ENCODE measurements at places on chromosomes 1 and 21.
A peak's percentile ranks its signal among the peaks of the same experiment; 100 is the strongest.

GRCh38 chr1:248810000-248810726 lies 15.6 kb downstream of the SH3BP5L start:
- DNase-seq, result no peak

GRCh38 chr1:183911285-183911684 lies 106.4 kb downstream of the RGL1 start:
- no peak for DNase-seq

GRCh38 chr1:11198851-11199594 lies 9.9 kb downstream of the ANGPTL7 start:
- no peak for DNase-seq

GRCh38 chr1:164604541-164604940 lies 45.6 kb downstream of the PBX1 start:
- no peak for DNase-seq

DNA sequence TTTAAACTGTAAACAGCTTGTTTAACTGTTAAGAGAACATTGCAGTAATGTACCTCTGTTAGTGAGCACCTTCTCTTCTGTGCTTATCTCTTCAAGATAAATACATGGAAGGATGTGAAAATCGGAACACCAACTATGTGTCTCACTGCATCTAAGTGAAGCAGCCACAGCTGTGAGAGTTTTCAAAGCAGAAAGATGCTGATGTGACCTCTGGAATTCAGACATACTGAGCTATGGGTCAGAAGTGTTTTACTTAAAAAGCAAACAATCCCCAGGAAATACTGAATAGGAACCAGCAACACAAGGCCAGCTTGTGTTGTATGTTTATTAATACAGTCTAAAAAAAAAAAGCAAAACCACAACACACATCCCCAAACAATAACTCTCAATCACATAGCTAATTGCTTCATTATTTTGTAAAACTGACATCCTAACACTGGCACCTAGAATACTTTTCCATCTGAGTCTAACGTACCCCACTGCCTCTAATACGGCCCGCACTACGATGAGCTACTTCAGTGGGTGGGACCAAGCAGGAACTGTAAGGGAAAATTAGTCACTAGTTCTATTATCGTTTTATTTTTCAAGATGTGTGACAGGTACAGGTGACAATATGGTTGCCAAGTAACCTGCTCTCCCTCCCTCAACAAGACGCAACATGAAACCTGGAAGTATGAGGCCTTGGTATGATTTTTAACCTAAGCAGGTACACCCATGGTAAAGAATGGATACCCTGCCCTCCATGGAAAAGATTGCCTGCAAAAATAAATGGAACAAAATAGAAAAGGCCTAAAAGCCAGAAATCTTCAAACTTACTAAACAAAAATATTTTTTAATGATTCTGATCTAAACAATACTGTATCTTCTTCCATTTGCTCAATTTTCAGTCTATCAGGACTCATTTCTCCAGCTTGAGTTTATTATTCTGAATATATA lies 13.9 kb downstream of the ERRFI1 start:
- no peak for DNase-seq

DNA sequence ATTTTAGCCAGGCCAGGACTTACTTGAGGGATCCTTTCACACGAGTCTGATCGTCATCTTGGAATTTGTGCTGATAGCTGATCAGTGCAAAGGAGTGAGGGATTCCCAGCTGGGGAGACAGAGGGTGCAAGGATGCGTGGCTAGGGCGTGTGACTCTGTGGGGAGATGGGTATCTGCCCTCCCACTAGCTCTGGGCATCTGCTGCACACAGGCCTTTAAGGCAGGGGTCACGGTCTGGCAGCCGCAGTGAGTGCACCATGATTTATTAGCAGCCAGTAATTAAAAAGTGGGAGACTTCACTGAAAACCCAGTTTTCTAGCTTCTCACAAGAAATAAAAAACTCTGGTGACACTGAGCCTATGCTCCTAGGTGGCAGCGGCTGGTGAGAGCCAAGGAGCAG lies 20.4 kb downstream of the THAP3 start:
- no peak for DNase-seq

- DNase-seq, result no peak
These were observed 16.3 kb downstream of the SLC19A1 start for GRCh38 chr21:45525910-45526306.

GRCh38 chr1:174105086-174105485 lies 54.2 kb upstream of the RABGAP1L start:
- DNase-seq, result no peak

- no peak for DNase-seq
These were observed 8.9 kb downstream of the CAPZA1 start for GRCh38 chr1:112628516-112628915.

DNA sequence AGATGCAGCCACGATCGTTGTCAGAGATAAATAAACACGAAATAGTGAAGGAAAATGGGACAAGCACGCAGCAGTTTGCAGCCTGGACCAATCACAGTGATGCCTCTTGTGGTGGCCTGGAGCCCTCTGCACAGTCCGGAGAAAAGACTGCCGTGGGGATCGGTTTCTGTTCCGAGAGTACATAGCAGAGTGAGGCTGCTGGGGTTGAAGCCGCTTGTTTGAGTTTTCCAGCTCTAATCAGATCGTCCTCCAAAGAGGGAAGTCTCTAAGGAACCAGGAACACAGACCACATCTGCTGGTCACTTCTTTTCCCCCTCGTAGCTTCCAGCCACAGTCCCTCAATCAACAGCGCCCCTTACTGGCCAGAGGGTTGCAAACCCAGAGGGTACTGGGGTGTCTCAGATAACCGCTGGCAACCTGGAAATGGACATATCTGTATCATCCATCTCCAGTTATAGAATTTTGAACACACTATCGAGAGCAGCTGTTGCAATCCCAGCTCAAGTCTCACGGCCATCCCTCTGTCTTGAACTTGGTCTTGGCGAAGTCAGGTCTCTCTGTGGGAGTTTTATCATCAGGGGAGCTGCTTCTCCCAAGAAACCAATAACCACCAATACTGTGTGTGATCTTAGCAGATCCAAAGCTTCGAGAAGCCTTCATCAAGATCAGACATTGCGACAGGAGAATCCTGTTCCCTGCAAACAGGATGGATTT lies 57.4 kb downstream of the OLIG1 start:
- DNase-seq, result peak; percentile 43

GRCh38 chr1:171313319-171313834 lies 606 bp upstream of the FMO4 start:
- DNase-seq, result no peak

DNA sequence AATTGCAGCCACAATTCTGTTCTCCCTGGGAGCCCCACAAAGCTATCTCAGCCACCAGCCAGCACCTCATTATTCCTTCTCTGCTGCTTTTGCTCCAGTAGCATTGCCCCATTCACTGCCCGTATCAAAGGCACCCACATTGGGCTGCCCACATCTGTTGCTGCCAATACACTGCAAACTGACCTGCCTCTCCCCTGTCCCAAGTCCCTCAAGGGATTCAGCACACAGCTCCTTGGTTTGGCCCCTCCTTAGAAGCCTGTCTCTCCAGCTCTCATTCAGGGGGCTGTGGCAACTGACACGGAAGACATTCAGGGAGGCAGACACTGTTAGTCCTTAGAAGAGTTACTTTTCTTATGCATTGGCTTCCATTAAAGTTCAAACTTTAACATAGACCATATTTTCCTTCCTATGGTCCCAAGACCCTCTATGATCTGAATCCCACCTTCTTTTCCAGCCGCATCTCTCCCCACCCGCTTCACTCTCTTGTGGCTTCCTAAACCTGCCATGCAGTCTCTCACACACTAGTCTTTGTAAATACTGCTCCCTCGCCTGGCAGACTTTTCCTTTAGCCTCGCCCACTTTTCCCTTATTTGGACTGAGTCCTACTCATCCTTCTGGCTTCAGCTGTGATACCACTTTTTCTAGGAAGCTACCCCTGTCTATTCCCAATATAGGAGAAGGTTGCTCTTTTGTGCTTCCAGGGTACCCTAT lies 19.3 kb upstream of the KLHDC8A start:
- no peak for DNase-seq

- no peak for DNase-seq
These were observed 9.7 kb downstream of the SELE start for GRCh38 chr1:169724168-169724567.

DNA sequence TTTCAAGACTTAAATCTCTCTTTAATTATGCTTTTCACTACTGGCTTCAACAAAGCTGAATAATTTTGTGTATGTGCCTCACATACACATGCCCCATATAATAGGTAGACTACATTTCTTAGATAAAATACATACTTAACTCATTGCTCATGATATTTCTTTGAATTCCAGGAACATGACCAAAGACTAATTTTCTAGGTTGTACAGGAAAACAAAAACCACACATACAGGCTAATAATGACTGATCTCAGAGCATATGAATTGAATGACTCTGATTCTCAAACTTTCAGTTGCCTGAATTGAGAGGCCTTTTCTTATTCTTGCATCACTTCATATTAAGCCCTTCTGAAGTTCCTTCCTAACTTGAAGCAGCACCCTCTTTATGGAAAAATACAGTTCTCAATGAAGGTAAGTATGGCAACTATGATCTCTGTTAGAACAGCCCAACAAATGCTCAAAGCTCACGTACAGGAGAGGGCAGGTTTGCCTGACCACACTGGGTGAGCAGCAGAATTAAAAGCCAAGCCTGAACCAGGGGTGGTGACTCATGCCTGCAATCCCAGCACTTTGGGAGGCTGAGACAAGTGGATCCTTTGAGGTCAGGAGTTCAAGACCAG lies 22.6 kb upstream of the UAP1 start:
- no peak for DNase-seq

DNA sequence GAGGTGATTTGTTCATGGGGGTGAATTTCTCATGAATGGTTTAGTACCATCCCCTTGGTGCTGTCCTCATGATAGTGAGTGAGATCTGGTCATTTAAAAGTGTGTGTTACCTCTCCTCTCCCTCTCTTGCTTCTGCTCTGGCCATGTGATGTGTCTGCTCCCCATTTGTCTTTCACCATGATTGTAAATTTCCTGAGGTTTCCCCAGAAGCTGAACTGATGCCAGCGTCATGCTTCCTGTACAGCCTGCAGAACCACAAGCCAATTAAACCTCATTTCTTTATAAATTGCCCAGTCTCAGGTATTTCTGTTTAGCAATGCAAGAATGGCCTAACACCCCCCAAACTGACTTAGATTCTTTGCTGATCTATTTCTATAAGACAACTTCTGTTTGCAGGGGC lies 249.4 kb upstream of the B3GALT2 start:
- DNase-seq, result no peak

GRCh38 chr1:174580801-174581200 lies 133.0 kb downstream of the GPR52 start:
- DNase-seq, result no peak

DNA sequence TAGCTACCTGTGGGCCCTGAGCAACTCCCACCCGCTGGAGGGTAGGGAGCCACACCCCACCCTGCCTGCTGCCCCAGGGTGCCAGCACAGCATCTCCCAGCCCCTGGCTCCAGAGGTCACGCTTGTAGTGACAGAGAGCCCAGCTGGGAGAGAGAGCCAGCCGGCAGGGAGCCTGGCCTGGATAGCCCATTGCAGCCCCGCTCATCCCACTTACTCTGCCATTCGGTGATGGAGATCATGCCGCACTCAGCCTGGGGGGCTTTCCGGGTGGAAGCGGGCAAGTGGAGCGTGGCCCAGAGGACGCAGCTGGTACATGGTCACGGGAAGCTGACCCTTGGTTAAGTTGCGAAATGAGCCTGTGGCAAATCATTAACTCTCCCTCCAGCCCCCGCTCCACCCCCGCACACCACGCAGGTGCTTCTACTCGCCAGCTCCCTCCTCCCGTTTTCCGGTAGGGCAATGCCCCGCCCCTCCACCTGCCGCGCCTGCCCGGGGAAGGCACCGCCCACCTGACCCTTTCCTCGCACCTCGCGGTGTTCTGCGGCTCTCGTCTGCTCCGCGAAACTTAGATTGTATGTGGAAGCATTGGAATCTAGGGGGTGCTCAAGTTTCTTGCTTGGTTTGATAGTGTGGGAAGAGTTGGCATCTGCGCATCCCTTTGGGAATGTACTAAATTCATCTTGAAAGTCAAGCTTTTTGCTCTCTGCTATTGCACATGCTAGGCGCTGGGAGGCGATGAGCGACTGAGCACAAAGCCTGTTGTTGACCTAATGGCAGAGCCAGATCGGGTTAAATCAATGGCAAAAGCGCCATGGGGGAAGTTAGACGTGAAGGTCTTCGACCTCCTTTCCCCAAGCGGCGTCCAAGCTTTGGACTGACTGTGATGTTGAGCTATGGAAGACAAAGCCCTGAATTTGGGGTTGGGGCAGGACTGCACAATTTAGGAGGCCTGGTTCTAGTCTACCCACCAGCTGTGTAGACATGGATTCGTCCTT lies at the start of gene GOLT1A:
Gene GOLT1A, minus strand, starts transcription at position 321 of the 995 bp plus-strand sequence. Its CDS starts 82 bp downstream, at position 239.
- DNase-seq, result no peak

- peak; percentile 32 for DNase-seq
These were observed 14.6 kb upstream of the SLC41A1 start for GRCh38 chr1:205827623-205828022.

- DNase-seq, result no peak
These were observed 58.5 kb downstream of the PLA2G4A start for GRCh38 chr1:186887203-186887602.

- DNase-seq, result no peak
These were observed 609.6 kb upstream of the NEGR1 start for GRCh38 chr1:72891976-72892375.

DNA sequence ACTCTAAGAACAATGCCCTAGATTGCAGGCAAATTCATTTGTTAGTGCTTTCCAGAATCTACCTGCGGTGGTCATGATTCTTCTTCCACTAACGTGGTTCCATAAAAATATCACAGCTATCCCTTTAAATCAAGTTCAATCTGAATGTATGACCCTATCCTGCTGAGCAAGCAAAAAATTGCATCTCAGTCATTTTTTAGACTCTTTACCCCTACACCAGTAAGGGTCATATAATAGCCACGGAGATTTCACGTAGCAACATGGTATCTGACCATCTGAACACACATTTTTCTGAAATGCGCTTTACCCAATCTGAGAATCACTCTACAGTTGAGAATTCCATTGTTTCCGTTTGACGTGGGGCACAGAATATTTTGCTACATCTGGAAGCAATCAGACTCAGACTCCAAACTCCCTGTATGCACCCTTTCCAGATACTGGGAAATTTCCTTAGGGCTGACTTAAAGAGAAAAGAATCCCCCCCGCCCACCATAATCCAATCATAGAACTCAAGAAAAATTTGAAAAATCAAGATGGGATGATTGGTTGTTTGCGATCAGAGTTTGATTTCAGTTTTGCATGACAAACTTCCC lies 699.2 kb upstream of the ZP4 start:
- no peak for DNase-seq

- DNase-seq, result no peak
These were observed 25.7 kb downstream of the RPRD2 start for GRCh38 chr1:150389650-150390049.

DNA sequence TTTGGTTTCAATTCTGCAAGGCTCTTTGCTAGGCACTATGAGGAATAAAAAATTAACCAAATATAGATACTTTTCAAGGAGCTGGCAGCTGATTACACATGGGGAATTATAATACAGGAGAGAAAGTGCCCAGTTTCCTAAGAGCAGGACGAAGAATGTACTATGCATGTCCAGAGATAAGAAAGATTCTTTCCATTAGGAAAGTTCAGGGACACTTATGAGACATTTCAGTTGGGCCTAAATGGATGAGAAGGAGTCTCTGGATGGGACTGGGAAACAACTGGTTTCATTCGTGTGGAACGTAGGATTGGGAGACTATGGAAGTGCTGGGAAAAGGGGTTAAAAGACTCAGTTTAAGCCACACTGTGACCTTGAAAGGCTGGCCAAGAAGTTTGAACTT lies 63.5 kb upstream of the MROH9 start:
- DNase-seq, result no peak

GRCh38 chr1:101247404-101248287 lies 10.8 kb downstream of the S1PR1 start:
- DNase-seq, result no peak

- peak; percentile 40 for DNase-seq
These were observed 16.8 kb downstream of the TNFSF4 start for GRCh38 chr1:173190101-173190936.
